ENCODE measurements at places on chromosomes 5 and 9. TPM values are rescaled to one million over a fixed set of nuclear protein-coding genes. Genes with fewer than 3 reads are reported as not detected.

- no peak for DNase-seq
These were observed 53.3 kb downstream of the MEGF10 start for GRCh38 chr5:127343866-127344265.

DNA sequence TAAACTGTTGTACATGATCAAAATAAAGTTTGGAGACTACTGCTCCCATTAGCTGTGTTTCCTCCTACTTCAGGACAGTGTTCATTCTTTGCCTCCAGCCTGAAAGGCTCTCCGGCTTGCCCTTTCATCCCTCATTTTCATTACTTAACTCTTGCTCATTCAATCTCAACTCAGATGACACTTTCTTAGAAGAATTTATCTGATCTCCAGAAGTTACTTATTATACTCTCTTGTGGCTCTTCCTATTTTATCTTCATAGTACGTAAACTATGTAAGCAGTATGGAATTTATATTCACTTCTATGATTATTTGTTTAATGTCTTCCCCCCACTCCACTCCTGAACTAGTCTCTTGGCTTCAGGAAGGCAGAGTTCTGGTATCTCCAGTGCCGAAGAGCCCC, 1737.9 kb upstream of the C9orf72 start:
- DNase-seq, result no peak

- no peak for DNase-seq
These were observed 24.0 kb downstream of the ENC1 start for GRCh38 chr5:74616236-74617146.

GRCh38 chr9:126151031-126151685, 175.5 kb upstream of the MVB12B start:
- DNase-seq, result peak; percentile 0

- DNase-seq, result no peak
These were observed 23.8 kb downstream of the TRPM3 start for GRCh38 chr9:71097671-71098070.

DNA sequence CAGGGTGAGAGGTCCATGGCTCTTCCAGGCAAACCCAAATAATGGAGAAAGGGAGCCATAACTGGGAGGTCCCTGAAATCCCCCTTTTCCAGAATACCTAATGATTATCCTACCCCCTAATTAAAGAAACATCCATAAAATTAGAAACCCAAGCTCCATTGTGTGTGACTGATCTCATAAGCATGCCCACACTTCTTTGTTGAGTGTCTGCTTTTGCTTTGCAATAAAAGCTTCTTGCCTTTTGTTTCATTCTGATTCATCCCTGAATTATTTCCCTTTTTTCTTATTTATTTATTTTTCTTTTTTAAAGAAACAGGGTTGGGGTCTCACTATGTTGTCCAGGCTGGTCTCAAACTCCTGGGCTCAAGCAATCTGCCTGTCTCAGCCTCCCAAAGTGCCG, 33.1 kb downstream of the BTF3 start:
- peak; percentile 18 for DNase-seq

DNA sequence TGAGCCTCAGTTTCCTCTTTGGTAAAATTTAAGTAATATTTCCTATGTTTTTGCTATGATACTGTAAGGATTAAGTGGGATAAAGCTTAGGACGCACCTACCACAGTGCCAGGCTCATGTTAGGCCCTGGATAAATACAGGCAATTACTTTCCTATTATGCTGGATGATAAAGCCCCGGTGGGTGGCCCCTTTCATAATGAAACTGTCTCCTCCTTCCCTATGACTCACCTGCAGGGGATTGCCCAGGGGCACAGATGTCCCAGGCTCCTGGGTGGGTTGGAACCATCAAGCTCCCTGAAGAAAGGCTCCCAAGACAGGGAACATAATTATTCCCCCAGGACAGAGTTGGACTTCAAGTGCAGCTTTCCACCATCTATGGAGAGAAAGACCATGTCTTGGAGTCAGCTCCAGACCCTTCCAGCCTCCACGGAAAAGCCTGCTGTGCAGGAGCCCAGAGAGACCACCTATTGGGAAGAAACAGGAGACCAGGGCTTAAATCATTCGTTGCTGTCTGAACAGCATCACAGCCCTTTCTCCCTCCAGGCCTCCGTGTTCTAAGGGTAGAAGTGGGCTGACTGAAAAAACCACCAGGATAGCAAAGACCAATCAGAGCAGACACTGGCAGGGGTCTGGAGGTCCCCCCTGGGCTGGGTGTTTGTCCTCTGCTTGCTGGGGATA, 43.2 kb upstream of the FOXE1 start:
- no peak for DNase-seq

GRCh38 chr5:8601831-8602354, 732.9 kb downstream of the MTRR start:
- no peak for DNase-seq

DNA sequence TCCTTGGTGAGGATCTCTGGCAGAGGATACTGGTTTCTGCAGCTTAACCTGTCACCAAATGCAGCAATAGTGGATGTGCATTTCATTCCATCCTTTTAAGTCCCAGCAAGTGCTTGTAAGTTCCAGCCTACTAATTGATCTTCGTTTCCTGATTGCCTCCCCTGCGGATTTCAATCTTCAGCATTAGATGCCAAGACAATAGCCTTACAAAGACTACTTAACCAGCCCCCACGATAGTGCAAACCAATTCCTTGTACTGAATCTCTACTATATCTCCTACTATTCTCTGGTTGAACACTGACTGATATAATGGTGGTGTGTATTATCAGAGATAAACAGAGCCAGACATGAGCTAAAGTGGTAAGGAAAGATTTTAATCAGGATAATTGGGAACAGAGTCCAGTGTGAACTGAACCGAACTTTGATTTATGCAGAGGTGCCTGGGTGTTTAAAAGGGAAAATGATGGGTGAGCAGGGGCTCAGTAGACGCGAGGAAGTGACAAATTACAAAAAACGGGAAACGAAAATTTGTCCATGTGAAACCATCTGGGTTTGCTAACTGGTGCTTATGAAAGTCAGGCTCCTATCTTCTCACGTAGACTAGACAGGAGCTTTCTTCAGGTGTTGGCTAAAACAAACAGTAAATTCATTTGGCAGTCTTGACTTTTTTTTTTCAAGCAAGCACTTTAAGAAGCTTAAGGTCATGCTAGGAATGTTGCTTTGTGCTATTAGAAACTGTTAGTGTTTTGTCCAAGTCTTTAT, 106.9 kb upstream of the ST8SIA4 start:
- DNase-seq, result no peak

DNA sequence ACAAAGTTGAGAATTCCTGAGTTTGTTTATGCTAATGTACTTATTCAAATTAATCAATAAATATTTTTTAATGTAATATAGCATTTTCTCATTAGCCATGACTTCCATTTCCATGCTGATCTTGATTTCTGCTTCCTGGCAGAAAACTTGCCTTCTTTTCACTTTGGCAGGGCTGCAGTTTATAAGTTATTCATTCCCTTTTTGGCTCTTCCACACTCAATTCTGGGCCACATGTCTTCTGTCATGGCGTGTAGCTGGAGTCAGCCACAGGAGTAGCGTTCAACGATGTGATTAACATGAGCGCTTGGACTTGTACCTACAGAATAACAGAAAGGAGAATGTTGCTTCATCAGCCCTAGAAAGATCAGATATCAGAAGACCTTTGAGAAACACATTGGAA, 172.9 kb downstream of the CFAP90 start:
- DNase-seq, result no peak

DNA sequence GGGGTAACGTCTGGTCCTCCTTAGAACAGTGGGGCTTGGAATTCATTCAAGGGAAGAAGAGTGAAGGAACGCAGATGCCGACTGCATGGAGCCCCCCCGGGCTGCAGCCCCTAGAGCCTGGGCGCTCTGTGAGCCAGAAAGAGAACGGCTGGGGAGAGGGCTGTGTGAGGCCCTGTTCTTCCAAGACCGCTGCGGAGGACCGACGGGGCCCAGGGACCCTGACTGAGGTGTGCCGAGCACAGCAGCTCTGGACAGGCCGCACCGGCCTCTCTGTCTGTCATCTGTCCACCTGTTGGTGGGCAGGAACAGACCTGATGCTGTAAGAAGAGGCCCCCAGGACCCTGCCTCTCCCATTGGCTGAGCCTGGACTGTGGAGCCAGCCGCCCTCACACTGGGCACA, 7.7 kb upstream of the NOTCH1 start:
- DNase-seq, result no peak

GRCh38 chr5:37580106-37580505, 201.0 kb downstream of the WDR70 start:
- no peak for DNase-seq

DNA sequence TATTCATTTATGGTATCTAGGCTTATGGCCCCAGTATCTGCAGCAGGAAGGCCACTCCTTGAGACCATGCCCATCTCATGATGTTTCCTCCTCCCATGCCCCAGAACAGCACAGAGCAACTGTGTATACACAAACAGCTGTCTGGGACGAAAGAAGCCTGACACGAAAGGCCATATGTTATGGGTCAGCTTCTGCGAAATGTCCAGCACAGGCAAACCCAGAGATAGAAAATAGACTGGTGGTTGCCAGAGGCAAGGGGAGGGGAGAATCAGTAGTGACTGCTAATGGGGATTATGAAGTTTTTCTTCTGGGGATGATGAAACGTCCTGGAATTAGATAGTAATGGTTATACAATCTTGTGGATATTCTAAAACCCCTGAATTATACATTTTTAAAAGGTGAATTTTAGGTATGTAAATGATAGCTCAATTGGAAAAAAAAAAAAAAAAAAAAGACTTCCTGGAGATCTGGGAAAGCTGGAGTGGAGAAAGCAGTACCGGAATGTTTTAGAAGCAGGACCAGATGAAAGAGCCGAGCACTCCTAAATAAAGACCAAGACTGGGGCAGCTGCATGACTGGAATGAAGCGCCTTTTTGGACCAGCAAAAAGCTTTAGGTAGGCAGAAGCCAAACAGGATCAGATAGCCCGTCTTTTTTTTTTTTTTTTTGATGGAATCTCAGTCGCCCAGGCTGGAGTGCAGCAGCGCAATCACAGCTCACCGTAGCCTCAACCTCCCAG, 29.2 kb downstream of the PCDHGC5 start:
- peak; percentile 61 for DNase-seq

DNA sequence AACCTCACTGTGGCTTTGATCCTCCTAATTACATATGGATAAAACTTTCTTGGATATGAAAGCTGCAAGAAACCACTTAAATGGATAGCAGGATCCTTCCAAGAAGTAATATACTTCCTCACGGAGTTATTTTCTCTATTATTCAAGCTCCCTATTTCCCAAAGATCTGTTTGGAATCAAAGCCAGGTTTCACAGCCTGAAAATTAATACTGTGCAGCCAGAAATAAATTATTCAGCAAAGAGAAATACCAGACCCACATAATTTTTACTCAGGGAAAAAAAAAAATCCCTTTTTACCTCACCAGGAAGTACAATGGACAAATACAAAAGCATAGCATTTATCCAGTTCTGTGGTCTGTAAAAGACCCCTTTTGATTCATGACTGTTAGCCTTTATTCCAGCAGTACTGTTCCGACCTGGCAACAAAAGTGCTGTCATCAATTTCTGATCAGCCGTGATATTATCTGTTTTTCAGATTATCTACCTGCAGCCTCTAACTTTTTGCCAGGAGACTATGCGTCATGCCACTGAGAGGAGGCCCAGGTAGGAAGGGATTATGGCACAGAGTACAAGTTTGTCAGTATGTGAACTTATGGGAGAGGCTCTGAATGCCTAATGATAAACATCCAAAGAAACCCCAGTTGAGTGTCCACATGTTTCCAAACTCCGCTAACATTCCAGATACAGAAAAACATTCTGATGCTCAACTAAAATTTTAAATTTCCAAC, 57.0 kb downstream of the FBN2 start:
- no peak for DNase-seq

GRCh38 chr5:35820735-35821134, 36.0 kb upstream of the IL7R start:
- DNase-seq, result no peak

DNA sequence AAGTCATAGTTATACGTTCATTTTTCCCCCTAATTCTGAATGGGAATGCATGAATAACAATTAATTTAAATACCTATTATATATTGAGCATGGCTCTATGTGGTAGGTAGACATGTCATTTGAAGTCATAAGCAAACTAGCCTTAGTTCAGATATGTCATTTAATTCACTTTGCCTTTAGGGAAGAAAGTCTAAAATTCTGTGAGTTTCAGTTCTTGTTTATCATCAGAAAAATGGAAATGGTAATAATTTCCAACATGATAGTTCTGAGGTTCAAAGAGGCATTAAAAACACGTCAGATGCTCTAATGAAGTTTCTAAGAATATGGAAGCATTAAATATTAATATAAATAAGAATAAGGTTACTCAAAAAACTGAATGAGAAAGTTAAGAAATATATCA, 13.1 kb upstream of the ANXA1 start:
- DNase-seq, result no peak

DNA sequence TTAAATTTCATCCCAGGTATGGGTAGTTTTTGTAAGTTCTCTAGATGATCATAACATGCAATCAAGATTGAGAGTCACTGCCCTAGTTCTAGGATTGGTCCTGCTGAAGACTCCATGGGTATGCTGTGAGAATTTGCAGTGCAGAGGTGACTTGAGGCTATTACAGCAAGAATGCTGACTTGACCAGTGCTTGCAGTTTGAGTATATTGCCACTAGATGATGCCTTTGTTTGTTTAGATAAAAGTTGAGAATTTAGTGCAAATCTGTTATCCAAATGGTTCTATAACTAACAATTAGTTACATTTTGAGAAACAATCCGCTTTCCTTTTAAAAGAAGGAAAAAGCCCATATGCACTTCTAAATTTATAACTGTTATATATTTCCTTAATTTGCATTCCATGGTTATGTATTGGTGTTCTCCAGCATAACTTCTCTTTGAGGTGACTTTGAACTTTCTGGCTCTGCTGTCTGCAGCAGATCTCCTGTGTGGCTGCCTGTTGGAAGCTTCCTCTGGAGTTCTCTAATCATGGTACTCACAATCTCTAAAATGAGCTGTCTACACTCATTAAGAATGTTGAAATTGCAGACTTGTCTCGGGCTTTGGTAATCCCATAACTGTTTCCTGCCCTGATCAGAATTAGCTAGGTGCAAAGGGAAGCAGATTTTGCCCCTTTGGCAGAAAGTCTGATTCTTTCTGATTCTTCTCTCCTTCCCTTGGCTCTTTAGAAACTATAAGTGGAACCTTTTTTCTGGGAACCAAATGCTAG, 24.9 kb downstream of the MELK start:
- peak; percentile 80 for DNase-seq

- no peak for DNase-seq
These were observed 134.4 kb downstream of the CACNA1B start for GRCh38 chr9:138011951-138012500.

DNA sequence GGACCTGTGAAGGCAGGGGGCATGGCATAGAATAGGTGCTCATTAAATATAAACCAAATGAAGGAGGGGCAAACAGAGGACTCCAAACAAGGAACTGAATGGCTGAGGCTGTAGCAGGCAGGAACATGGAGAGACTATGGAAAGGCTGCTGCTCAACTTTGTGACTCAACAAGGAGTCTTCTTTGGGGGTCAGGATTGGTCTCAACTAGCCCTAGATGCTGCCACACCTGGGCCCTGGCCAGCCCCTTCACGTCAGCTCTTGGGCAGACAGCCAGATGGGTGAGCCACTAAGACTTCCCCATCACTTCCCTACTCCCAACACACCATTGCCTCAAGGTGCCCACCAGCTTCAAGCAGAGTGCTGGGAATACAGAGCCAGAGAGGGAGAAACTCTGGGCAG, 11.0 kb downstream of the RPP25L start:
- no peak for DNase-seq

The SLC6A19 gene
- total RNA-seq, result not detected

The NR5A1 gene
- not detected for total RNA-seq

The ARID3C gene
- 0.74 TPM for total RNA-seq

The RGMB gene
- 145 TPM for total RNA-seq

The FOXD4L6 gene
- total RNA-seq, result not detected

The CREBRF gene
- total RNA-seq, result 29.7 TPM

The DEPDC1B gene
- 1.2 TPM for total RNA-seq

The CBY3 gene
- total RNA-seq, result not detected

The PDCD1LG2 gene
- 10.9 TPM for total RNA-seq
